Left lung (tissue), 14 donors: ENCODE measurements at places on chromosomes 5 and 9.
A peak's percentile ranks its signal among the peaks of the same experiment; 100 is the strongest.

DNA sequence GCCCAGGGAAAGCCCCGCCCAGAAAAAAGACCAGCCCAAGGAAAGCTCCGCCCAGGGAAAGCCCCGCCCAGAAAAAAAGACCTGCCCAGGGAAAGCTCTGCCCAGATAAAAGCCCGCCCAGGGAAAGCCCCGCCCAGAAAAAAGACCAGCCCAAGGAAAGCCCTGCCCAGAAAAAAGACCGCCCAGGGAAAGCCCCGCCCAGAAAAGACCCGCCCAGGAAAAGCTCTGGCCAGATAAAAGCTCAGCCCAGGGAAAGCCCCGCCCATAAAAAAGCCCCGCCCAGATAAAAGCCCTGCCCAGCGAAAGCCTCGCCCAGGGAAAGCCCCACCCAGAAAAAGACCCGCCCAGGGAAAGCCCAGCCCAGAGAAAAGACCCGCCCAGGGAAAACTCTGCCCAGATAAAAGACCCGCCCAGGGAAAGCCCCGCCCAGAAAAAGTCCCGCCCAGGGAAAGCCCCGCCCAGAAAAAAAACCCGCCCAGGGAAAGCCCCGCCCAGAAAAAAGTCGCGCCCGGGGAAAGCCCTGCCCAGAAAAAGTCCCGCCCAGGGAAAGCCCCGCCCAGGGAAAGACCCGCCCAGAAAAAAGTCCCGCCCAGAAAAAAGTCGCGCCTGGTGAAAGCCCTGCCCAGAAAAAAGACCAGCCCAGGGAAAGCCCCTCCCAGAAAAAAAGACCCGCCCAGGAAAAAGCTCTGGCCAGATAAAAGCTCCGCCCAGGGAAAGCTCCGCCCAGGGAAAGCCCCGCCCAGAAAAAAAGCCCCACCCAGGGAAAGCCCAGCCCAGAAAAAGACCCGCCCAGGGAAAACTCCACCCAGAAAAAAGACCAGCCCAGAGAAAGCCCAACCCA is 11.9 kb downstream of the GRIN1 start:
- no peak for DNase-seq

DNA sequence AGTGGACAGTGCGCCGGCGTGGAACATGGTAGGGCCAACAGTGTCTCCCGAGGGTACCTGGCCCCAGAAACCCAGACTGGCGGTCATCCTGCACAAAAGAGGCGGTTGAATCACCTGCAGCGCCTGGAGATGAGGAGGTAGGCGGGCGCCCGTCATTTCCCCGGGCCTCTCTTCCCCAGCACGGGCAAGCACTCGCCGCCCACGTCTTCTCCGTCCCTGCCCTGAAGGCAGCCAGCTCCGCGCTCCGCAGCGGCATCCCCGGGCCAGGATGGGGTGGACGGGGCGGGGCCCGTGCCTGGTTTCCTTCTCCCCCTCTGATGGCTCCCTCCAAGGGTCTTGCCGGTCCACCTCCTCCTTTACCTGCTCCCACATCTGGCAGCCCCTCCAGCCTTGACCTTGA is 27.1 kb upstream of the N4BP3 start:
- DNase-seq, result no peak

- no peak for DNase-seq
These were observed 526.5 kb downstream of the KIF4B start for GRCh38 chr5:155540000-155540595.

GRCh38 chr5:168308976-168309598 is 17.6 kb downstream of the WWC1 start:
- no peak for DNase-seq

- DNase-seq, result no peak
These were observed 55.2 kb downstream of the TRIP13 start for GRCh38 chr5:947626-948471.

GRCh38 chr5:81556809-81557208 is 162.9 kb upstream of the ACOT12 start:
- DNase-seq, result no peak

DNA sequence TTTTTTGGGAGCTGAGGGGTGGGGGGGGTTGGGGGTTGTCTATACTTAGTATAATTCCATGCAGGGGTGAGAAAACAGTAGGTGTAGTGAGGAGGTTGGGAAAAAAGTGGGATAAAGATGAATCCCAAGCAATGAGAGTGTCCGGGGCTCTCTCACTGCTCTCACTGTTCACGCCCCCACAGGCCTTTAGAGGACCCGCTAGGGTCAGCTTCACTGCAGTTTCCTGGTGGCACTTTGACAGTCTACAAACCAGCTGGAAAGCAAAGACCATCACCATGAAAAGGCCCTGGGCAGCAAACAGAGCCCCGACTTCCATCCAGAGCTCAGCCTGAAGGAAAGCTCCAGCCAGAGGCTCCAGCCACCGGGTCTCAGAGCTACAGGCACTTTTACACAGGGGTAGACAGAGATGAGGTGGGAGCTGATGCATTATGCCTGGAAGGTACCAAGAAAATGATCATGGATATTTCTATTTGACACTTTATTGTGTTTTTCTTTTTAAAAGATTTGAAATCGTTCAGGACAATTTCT is 355.1 kb downstream of the ADAMTS6 start:
- peak; percentile 56 for DNase-seq
